Stimulated activated CD8-positive, alpha-beta memory T cell treated with anti-CD3 and anti-CD28 coated beads, Interleukin-15, amount 100 ng/mL, for 24 hours (primary cell): ENCODE measurements at places on chromosomes 1 and 21.

DNA sequence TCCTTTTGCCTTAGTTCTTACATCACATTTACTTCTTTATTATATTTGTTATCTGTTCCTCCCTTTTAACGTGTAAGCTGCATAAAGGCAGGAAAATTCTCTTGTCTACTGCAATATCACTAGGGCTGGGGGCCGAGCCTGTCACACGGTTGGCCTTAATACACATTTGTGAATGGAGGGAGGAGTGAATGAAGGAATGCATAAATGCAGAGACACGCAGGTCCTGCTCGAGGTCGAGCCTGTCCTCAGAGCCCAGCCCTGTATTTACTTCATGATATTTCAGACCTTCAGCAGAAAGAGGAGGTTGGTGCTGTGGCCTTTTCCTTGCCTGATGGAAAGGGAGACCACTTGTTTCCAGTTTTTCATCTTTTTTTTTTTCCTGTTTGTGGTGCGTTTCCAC, 671.3 kb downstream of the PTPRU start:
- no peak for DNase-seq

- DNase-seq = no peak
These were observed 15.1 kb upstream of the MAB21L3 start for GRCh38 chr1:116096013-116096618.

DNA sequence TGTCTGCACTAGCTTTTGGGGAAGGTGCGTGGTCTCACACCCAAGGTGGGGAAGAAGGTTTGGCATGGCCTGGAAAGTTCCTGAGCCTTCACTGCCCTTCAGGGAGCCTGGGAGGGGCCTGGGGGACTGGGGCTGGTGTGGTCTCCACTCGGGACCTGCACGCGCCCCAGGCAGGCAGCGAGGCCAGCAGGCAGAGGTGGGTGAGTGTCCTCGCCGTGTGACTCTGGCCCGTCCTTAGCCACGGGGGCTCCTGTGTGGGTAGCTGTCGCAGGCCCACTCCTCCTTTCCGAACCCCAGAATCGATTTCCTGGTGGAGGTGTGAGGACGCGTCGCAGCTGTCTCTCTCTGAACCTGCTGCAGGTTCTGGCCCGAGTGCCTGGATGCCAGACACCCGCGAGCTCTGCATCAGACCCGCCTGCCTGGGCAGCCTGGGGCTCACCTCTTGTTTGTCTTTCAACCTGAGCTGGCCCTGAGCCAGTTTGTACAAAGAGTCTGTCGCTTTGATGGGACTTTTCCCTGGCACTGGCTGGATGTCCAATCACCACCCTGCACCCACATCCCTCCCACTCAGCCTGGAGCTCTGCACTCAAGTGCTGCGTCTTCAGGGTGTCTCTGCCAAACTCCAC, 36.0 kb upstream of the SLC19A1 start:
- DNase-seq = no peak

DNA sequence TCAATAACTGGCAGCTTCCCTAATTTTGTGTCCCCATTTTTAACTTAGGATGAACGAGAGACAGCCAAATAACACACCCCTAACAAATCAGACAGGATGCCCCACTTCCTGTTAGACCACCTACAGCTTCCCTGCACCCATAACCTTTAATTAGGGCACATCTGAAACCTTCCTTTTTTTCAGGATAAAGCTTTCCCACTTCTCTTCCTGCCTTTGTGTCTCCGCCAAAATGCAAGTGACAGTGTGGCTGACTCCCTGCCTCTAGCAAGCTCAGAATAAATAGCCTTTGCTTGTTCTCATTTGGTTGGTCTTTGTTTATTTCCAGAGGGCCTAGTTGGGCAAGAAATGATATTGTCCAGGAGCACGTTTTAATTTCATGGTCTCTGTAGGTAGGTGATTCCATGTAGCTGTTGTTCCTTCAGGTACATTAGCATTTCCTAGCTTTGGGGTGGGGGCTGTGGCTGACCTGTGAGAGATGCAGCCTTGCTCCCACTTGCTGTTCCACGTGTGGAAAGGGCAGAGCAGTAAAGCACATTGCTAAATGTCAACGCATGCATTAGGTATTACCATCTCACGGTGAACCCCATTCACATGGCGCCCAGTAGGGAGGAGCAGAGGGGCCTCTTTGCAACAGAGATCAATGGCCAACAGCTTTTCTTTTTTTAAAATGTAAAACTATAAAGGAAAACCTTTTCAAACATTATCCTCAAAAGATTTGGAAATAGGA, 154.9 kb downstream of the ST6GALNAC3 start:
- no peak for DNase-seq

GRCh38 chr1:6223617-6224016, 12.1 kb downstream of the ICMT start:
- no peak for DNase-seq

- no peak for DNase-seq
These were observed 5.1 kb upstream of the HDAC1 start for GRCh38 chr1:32286763-32287162.

GRCh38 chr1:225987491-225988316, 11.4 kb downstream of the SDE2 start:
- DNase-seq = no peak

DNA sequence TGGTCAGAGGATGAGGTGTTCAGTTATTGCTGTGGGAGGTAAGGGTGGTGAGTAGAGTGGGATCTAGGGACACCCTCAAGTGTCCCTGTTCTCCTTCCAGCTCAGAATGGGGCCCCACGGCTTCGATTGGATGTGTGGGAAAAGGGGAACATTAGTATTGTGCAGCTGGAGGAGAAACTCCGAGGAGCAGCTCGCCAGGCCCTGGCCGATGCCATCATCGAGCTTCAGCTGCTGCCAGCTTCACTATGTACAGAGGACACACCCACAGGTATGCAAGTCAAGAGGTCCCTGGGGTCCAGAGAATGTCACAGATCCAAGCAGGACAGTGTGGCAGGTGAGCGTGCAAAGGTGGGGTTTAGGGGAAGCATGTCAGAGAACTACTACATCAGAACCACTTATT, 13.9 kb downstream of the HYI start:
- no peak for DNase-seq

- no peak for DNase-seq
These were observed 23.3 kb downstream of the MR1 start for GRCh38 chr1:181057079-181057478.

- no peak for DNase-seq
These were observed 151.6 kb downstream of the CNIH3 start for GRCh38 chr1:224767676-224768075.

GRCh38 chr1:20705203-20705755, 12.5 kb downstream of the KIF17 start:
- DNase-seq = no peak

DNA sequence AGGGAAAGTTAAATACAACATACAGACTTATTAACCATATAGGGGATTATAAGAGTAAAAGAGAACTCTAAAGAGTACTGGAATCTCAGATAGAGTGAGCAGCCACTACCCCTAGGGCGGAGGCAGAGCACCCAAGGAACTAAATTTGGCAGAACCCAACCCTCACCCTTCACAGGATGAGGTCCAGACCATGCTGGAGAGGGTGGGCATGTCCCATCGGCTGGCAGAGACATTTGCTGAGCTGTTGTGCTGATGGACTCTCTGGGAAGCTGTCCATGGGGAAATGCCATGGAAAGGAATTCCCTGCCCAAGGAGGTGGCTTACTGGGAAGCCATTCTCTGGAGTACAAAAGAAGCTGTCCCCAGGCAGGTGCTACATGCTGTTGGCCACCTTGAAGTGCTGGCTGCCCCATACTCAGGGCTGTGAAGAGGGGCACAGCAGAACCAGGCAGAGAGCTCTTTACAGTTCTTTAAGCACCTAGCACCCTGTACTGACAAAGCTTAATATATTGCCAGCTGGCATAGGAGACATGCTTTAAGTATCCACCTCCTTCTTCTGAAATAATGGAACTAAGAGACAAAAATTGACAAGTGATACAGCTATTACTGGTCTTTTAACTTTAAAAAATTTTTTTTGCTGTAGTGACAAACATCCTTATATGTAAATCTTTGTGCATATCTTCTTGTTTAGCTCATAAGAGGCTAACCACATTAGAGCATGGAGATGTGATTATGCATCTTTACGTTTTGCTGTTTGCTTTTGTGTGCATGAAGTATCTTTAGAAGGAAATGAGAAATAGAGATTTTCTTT, 29.6 kb downstream of the TSNAX start:
- DNase-seq = no peak

- no peak for DNase-seq
These were observed 20.5 kb downstream of the CYP4B1 start for GRCh38 chr1:46819335-46819734.

GRCh38 chr1:161159087-161159912, at the start of gene USP21:
TSS of gene USP21 (plus strand) at chr1:161159500. CDS start at chr1:161160641, 1,141 bp downstream.
- DNase-seq = peak; percentile 86

DNA sequence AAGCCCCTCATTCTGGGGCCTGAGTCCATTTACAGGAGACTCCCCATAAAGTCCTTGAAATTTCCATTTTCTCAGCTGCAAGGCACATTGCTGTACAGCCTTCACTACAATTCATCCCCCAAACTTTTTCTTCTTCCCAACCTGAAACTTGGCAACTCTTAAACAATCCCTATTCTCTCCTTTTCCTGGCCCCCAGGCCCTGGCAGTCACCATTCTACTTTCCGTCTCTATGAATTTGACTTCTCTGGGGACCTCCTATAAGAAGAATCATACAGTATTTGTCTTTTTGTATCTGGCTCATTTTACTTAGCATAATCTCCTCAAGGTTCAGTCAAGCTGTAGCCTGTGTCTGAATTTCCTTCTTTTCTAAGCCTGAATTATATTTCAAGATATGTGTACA, 332.9 kb downstream of the PCP4 start:
- no peak for DNase-seq

GRCh38 chr1:76240316-76240715, 165.8 kb downstream of the ST6GALNAC3 start:
- DNase-seq = no peak

GRCh38 chr21:42784276-42784675, 95.1 kb downstream of the WDR4 start:
- DNase-seq = no peak

DNA sequence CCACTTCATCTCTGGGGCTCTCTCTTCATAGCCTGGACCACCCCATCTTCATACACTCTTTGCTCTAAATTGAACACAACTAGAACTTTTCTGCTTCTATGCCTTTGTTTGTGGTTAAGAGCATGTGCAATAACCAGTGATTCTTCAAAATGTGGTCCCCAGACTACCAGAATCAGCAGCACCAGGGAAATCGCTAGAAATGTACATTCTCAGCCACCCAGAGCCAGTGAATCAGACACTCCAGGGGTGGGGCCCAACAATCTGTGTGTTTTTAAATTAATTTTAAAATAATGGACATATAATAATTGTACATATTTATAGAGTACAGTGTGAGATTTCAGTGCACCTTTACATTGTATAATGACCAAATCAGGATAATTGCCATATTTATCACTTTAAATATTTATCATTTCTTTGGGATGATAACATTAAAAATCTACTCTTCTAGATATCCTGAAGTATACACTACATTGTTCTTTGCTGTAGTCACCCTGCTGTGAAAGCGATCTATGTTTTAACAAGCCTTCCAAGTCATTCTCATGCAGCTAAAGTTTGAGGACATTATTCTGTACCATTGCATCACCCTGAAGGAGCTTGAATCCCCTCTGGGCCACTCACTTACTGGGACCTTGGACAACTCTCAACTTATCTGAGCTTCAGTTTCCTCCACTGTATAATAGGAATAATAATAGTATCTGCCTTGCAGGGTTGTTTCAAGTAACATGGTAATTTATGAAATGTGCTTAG, 10.8 kb downstream of the GRHL3 start:
- DNase-seq = no peak

DNA sequence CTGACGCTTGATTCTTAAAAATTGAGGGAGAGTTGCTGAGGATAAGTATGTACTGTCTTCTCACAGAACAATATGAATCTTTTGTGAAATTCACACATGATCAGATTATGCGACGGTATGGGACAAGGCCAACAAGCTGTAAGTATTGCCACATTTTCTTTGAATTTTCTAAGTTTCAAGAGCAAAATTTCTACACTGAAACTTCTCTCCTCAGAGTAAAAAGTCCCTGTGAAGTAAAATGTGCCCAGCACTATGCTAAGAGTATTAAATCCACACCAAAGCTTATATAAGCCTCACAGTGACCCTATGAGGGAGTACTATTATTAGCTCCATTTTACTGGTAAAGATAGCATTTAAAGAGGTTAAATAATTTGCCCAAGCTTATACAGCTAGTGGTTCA, 12.2 kb downstream of the AKIRIN1 start:
- DNase-seq = no peak

GRCh38 chr1:165641231-165641987, 10.4 kb downstream of the MGST3 start:
- DNase-seq = no peak

- DNase-seq = no peak
These were observed 87.6 kb upstream of the DUSP10 start for GRCh38 chr1:221829327-221830015.

GRCh38 chr1:230122366-230123279, 55.6 kb downstream of the GALNT2 start:
- DNase-seq = no peak

DNA sequence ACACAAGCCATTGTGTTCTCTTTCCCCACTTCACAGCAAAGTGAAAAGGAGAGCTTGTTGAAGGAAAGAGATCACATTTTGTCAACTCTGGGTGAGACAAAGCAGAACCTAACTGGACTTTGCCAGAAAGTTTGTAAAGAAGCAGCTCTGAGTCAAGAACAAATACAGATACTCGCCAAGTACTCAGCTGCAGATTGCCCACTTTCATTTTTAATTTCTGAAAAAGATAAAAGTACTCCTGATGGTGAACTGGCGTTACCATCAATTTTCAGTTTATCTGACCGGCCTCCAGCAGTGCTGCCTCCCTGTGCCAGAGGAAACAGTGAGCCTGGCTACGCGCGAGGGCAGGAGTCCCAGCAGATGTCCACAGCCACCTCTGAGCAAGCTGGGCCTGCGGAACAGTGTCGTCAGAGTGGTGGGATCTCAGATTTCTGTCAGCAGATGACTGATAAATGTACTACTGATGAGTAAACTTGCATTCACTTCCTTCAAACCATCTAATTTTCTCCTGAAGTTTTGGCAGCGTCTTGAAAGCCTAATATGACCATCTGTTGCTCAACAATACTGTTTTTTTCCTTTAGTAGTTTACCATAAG, 43.7 kb downstream of the BACH1 start:
- peak; percentile 9 for DNase-seq

DNA sequence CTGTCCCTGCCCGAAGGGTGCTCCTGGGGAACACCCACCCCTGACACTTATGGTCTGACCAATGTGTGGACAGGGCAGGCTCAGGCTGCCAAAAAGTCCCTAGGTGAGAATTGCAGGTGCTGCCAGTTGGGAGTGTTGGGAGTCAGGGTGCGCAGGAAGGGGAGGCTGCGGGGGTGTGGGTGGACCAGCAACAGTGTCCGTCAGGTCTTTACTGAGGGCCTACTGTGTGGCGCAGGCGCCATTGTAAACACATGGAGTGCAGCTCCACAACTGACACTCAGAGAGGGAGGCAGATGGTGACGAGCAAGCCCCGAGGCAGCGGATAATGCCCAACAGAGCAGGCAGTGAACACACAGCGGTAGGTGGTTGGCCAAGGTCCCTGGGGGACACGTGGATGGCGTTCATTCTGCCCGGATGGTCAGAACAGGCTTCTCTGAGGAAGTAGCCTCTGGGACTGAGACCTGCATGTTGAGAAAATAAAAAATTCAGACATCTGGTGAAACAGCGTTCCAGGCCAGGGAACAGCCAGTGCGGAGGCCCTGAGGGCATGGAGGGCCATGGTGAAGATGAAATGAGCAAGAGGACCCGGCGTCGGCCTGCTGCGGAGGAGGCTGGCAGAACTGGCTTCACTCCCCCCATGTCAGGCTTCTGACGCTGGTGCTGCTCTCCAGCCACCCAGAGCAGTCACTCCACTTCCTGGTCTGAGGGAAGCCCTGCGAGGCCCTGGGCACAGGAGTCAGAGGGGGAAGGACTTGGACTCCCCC, 136.2 kb upstream of the ZBTB40 start:
- DNase-seq = no peak

- DNase-seq = no peak
These were observed 153.4 kb upstream of the UBE2U start for GRCh38 chr1:64049900-64050540.
